HEK293T (cell line): ENCODE measurements at places on chromosomes 7 and 10.

- DNase-seq: no peak
Measured at GRCh38 chr7:151937286-151937685, 19.0 kb upstream of the GALNTL5 start.

GRCh38 chr7:158166386-158167340 lies 421.0 kb downstream of the PTPRN2 start:
- no peak for DNase-seq

DNA sequence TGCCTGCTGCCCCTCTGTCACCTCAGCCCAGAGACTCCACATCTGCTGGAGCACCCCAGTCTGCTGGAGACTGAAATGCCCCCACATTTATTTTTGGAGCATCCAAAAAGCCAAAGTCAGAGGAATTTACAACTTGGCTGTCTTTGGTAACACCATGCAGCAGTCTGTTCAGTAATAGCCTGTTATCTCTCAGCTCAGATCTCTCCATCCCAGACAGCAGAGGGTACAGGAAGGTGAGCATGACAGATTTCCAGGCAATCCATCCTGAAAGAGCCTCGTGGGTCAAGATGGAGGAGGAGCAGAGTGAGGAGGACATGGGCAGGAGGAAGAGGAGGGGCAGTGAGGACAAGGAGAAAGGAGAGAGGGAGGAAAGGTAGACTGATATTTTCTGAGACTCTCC lies 55.9 kb downstream of the GRID1 start:
- DNase-seq: no peak

GRCh38 chr10:73584737-73585136 lies 6.4 kb downstream of the USP54 start:
- no peak for DNase-seq

- no peak for DNase-seq
Measured at GRCh38 chr10:132172091-132173066, 14.4 kb upstream of the DPYSL4 start.
